ENCODE measurements at places on chromosomes 3 and 15. TPM values are rescaled to one million over a fixed set of nuclear protein-coding genes. Genes with fewer than 3 reads are reported as not detected.
A peak's percentile ranks its signal among the peaks of the same experiment; 100 is the strongest.

- no peak for DNase-seq
These were observed 9.9 kb downstream of the GOLGA6L2 start for GRCh38 chr15:23437146-23437545.

DNA sequence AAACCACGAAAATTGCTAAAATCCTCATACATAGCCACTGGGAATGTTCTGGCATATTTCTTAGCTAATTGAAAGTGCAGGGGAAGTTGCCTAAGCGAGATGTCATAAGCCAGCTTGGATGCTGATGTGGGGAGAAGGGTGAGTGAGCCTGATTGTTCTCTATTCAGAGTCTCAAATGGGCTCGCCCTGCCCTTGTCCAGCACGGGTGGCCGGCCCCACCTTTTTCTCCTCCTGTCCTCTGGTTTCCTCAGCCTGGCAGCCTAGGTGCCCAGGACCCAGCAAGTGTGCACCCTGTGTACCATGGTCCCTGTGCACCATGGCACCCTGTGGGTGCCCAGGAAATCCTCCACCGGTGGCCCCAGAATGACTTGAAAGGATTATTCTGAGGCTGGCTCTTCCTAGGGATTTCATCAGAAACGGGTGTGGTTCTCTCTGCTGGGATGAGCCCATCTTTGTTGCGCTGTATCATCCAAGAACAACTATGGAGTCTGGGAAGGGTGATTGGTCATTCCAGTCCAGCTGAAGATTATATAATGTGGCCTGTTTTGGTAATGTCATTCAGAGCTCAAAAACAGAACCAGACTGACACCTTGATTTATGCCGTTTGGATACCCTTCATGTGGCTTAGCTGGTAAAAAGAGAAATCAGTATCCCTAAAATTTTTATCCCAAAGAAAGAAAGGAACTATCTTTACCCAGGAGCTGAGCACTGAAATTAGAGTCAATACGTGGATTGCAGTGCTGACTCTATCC lies 150.8 kb upstream of the BHLHE40 start:
- no peak for DNase-seq

DNA sequence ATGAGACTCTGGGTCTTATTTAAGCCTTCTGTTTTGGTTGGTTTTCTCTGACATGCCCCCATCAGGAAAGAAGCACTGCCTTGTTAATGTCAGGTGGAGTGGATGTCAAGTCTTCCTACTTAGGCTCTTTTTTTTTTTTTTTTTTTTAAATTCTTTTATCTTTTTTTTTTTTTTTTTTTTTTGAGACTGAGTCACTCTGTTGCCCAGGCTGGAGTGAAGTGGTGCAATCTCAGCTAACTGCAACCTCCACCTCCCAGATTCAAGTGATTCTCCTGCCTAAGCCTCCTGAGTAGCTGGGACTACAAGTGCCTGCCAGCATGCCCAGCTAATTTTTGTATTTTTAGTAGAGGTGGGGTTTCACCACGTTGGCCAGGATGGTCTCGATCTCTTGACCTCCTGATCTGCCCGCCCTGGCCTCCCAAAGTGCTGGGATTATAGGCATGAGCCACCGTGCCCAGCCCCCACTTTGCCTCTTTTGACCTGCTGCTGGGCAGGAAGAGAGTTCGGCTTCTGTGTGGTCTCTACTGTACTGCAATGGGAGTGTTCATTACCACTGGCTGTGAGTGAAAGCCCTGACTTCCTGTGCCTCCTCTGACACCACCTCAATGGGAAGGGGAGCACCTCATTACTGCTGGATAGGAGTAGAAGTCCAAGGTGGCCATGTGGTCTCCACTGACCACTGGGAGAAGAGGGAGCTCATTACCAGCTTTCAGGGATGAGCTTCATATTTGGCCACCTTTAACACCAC lies 10.9 kb downstream of the CTDSPL start:
- DNase-seq, result no peak

GRCh38 chr3:129908417-129908816 lies 14.9 kb upstream of the TMCC1 start:
- no peak for DNase-seq

DNA sequence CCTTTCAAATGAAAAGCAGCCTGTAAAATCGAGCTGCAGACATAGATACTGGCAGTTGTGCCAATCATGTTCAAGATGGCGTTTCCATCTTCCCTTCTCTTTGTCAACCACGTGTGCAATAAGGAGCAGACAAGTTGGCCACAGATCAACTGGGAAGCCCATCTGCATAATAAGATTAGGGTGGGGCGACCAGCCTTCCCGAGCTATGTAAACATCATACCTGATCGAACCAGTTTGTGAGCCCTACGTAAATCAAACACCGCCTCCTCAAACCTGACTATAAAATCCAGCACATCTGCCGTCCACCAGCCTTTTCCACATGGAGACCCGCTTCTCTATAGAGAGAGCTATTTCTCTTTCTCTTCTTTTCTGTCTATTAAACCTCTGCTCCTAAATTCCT lies 37.2 kb downstream of the TRIM42 start:
- DNase-seq, result no peak

GRCh38 chr3:23275814-23276213 lies 72.7 kb downstream of the UBE2E2 start:
- no peak for DNase-seq

DNA sequence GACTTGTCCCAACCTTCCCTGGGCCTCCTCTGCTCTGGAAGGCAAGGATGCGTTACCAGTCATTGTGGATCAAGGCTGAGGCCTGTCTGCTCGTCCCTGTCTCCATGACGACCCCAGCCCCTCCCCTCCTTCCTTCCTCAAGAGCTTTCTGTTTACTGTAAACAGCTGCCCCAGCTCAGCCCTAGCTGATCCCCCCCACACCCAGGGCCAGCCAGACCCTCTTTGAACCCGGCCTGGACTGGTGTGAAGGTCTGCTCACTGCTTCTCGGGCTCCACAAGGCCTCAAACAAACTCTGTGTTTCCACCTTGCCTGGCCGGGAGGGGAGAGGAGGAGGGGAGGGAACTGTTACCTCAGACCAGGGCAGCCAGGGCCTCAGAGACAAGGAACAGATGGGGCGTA lies 16.9 kb downstream of the VPS18 start:
- DNase-seq, result no peak

CD96 gene
- not detected for total RNA-seq

OR5K2 gene
- not detected for total RNA-seq

DNA sequence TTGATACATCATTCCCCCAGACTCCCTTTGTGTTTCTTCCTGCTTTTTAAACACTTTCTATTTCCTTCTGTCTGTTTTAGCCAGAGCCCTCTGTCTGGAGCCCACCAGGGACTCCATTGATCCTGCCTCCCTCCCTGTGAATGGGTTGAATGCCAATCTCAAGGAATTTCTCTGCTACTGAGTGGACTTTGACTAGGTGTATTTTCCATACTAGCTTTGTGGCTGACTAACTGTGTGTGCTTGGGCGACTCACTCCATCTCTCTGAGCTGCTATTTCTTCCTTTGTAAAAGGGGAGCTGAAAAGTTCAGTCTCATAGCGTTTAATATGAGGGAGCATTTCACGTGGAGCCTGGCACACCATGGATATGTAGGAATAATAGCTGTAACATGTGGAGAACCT lies 98.8 kb downstream of the EEFSEC start:
- DNase-seq, result no peak

GRCh38 chr3:127264292-127264691 lies 23.6 kb downstream of the PRR20G start:
- no peak for DNase-seq

GRCh38 chr3:146493221-146493620 lies 23.9 kb upstream of the PLSCR2 start:
- DNase-seq, result no peak

GRCh38 chr3:177824190-177824786 lies 627.0 kb upstream of the TBL1XR1 start:
- DNase-seq, result peak; percentile 64

DNA sequence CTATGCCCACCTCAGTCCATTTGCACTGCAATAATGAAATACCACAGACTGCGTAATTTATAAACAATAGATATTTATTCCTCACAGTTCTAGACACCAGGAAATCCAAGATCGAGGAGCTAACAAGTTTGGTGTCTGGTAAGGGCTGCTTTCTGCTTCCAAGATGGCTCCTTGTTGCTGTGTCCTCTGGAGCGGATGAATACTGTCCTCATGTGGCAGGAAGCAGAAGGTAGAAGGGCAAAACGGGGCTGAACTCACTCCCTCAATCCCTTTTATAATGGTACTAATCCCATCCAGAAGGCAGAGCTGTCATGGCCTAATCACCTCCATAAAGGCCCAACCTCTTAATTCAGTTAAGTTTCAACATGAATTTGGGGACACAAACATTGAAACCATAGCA lies 75.3 kb downstream of the P2RY1 start:
- no peak for DNase-seq

GPR62 gene
- 0.07 TPM for total RNA-seq

DNA sequence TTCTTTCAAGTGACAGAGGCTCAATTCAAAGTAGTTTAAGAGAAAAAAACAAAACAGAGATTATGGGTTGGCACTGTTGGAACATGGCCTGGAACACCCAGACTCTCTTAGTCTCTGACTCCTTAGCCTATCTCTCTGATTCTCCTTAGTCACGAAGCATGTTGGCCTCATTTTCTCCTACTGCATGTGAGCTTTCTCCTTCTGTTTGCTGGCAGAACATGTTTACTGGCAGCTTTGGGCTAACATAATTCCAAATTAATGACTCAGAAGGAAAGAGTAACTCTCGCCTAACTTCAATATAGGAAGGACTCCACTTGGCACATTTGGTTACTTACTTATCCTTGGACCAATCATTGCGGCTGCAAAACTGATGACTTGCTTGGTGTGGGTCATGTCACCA lies 21.7 kb upstream of the CCDC39 start:
- DNase-seq, result no peak

DNA sequence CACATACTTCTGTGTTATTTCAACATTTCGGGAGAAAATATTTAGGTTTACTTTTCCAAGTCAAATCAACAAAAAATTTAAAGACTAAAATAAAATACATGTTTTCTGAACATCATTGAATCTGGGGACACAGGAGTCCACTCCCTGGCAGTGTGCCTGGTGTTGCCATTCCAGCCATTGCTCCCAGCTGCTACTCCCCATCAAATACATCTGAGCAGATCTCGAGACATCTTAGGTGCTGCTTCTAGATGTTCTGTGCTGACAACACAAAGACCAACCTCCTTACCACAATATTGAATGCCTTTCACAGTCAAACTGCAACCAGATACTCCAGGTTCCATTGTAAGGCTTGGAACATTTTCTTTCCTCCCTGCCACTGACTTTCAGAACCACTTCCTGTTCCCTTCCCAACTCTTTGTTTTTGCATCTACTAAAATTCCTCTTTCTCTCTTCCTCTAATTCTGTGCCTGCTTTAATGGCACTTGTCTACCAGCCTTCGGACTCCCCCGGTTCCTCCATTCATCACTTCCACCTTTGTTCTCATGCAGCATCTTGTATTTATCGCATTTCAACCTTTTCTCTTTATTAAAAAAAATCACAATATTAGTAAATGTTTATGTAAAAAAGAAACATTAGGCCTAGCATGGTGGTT lies 81.1 kb upstream of the SLC4A7 start:
- no peak for DNase-seq

- no peak for DNase-seq
These were observed 449.5 kb upstream of the TBL1XR1 start for GRCh38 chr3:177646749-177647148.

DNA sequence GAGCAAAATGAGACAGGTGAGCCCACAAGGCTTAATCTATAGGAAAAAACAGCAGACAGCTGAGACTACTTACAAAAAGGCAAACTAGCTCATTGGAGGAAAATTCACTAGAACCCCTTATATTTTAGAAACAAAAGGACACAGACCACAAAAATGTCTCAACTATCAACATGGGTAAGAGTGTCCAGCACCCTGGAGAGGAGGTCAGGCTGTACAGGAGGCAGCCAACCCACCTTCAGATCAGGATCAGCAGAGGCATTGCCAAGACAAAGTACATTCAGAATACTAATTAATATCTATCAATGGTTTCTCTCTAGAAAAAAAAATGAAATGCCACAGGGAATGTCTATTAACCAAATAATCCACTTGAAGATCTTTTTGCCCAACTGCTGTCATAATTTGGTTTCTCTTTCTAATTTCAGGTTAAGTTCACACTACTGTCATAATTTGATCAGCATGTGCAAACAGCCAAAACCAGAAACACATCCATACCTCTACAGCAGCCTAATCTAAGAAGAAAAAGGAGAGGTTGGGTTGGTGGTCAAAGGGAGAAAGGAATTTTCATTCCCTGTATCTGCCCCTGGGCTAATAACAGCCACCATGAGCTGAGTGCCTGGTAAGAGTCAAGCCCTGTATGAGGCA lies 26.0 kb upstream of the THBS1 start:
- no peak for DNase-seq

ZNF662 gene
- 1.4 TPM for total RNA-seq

DNA sequence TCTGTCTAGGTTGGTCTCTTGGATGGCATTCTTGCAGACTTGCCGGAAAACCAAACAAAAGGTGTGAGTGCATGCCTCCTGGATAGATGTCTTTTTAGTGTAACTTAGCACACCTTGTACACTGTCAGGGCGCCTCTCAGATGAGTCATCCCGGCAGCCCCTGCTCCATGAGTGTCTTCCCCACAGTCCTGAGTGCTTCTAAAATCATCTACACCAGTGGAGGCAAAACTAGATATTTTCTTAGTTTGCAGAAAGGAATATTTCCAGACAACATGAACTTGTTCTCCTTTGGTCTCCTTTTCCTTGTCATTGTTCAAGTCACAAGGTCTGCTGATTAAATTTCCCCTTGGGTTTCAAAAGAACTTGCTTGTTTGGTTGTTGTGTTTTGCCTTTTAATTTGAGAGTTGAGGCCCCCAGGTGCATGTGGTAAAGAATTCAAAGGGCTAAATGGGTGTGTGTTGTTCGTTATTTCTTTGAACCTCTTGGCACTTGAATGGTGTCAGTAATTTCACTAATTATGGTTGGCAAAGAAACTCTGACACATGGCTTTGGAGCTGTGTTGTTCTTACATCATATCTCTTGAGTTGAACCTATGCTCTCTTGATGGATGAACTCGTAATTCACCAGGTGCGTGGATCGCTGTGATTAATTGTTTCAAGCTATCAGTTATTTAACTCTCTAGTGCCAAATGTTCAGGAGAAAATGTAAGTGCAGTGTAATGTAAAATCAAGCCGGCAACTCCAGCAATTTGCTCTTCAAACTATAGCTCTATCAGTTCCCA lies 98.2 kb downstream of the IGF1R start:
- DNase-seq, result no peak

HDAC11 gene
- 9.3 TPM for total RNA-seq

GRCh38 chr15:32944431-32944830 lies 226.6 kb downstream of the GREM1 start:
- DNase-seq, result no peak

- peak; percentile 85 for DNase-seq
These were observed 44.4 kb downstream of the BTD start for GRCh38 chr3:15645740-15646501.

- no peak for DNase-seq
These were observed 601.0 kb downstream of the PDCD6IP start for GRCh38 chr3:34399401-34399800.

TMC3 gene
- not detected for total RNA-seq

TMEM266 gene
- total RNA-seq, result not detected

- DNase-seq, result no peak
These were observed 98.2 kb downstream of the SRGAP3 start for GRCh38 chr3:9151240-9151639.

- DNase-seq, result no peak
These were observed 668.8 kb upstream of the ADAMTS9 start for GRCh38 chr3:65356331-65357248.

GRCh38 chr3:126630020-126630419 lies 24.9 kb downstream of the TXNRD3 start:
- DNase-seq, result no peak

UBAP1L gene
- 0.40 TPM for total RNA-seq

PTH1R gene
- total RNA-seq, result 0.40 TPM
